Activated T-cell treated with anti-CD3 and anti-CD28 coated beads, Interleukin-2, amount 50 U/mL, for 24 hours (primary cell): ENCODE measurements at places on chromosomes 4 and X.

- no peaks in the 10 kb centered on the region for H3K36me3 ChIP-seq
- peaks cover 42% of the 10 kb centered on the region for H3K27me3 ChIP-seq
- no peak overlapping the region for H3K4me3 ChIP-seq
- DNase-seq: no peak
- no peaks in the 10 kb centered on the region for H3K4me1 ChIP-seq
- no peak overlapping the region for H3K27ac ChIP-seq
Measured at GRCh38 chr4:76256968-76257367, 5.4 kb downstream of the FAM47E start.

DNA sequence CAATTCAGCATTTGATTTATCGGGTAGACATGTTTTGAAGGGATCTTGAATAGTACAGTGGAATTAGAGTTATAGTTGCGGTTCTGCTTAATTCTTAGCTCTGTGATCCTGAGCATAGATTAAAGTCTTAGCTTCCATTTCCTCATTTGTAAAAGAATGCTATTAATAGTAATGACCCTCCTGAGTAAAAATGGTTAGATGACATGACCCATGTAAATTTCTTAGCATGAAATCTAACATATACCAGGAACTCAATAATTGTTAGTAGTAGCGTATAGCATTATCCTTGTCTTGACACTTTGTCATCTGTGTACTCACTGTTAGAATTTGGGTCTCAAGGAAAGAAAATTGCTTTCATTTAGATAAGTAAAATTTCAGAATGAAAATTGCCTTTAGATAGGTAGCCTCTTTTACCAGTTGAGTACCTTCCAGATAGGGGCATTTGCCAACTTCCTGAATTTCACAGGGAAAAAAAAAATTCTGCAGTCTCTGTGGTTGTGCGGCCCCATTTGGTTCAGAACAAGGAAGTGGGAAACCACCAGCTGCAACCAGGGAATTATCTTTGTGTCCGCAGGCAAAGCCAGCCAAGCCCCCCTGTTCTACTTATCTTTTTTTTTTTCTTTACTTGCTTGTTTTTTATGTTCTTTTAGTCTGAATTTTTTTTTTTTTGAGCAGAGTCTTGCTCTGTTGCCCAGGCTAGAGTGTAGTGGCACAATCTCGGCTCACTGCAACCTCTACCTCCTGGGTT, 86.9 kb downstream of the TMEM164 start:
- H3K27me3 ChIP-seq: peaks cover 25% of the 10 kb centered on the region
- no peak overlapping the region for H3K4me3 ChIP-seq
- no peak for DNase-seq
- peaks cover 26% of the 10 kb centered on the region for H3K4me1 ChIP-seq
- H3K27ac ChIP-seq: no peak overlapping the region
- H3K36me3 ChIP-seq: peaks cover 10% of the 10 kb centered on the region

DNA sequence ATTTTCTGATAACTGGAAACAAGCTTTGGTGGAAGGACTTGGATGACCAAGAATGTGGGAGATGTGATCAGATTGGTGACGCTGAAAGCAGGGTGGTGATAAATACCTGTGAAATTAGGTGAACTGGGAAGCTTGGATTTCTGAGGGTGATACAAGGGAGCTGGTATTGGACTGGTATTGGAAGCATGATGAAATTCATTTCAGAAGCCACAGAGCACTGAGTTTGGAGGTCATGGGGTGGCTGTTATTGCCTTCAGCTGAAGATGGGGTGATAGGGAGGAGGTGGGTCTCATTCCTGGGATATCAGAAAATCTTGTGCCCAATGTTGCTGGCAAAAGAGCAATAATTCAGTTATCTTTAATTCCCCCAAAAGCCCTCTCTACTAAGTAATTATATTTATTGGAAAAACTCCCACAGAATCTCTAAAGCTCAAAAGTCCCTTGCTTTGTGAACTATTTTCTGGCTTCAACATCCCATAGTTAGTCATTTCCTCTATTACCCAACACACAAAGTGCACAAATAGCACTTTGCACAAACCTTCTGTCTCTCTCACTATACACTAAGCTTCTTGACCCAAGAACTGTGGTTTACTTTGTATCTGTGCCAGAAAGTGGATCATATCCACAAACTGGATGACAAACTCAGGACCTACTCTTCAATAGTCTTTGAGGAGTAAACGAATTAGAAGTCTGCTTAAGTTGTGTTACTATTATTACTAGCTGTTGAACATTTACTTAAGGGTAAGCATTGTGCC, 23.1 kb upstream of the CAMK2D start:
- no peaks in the 10 kb centered on the region for H3K36me3 ChIP-seq
- peaks cover 32% of the 10 kb centered on the region for H3K4me1 ChIP-seq
- peak overlapping the region; percentile 6 for H3K27ac ChIP-seq
- no peak overlapping the region for H3K4me3 ChIP-seq

DNA sequence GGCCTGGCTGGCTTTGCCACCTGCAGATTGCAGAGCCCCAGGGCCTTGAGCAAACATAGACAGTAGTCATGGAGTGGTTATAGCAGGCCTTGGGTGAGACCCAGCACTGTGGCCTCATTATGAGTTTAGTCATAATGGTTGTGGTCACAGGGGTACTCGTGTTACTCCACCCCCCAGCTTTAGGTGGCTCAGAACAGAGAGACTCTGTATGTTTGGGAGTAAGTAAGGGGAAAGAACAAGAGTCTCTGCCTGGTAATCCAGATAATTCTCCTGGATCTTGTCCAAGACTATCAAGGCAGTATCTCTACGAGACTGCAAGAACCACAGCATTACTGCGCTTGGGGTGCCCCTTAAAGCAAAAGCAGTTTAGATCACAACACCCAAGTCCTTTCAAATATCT, 62.3 kb upstream of the SCRG1 start:
- no peak overlapping the region for H3K27ac ChIP-seq
- no peak for DNase-seq
- no peaks in the 10 kb centered on the region for H3K27me3 ChIP-seq
- H3K4me1 ChIP-seq: no peaks in the 10 kb centered on the region
- H3K36me3 ChIP-seq: no peaks in the 10 kb centered on the region

DNA sequence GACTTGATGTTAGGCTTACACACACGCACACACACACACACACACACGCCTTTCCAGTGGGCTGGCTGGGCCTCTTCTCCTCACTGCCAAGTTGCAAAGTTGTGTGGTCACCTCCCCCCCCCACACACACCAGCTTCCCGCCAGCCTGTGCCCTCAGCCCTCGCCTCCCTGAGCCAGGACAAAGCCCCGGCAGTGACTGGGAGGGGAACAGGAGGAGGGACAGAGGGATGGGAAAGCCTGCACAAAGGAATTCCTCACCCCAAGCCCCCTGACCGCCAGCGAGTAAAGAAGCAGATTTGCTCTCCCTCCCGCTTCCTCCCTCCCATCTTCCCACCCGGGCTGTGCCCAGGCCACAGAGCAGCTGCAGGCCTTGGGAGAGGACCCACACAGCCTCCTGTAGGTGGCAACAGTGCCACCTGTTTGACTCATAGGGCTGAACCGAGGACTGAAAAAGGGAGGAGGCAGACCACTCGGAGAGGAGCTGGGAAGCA, at the start of gene GDPD2:
GDPD2 (plus strand) TSS at position 464 of the 491 bp plus-strand sequence. CDS start 1,671 bp downstream, outside the sequence.
- H3K27ac ChIP-seq: no peak within 1 kb of the TSS
- peaks cover 4% of the 10 kb centered on the region for H3K36me3 ChIP-seq
- no peak for DNase-seq
- H3K27me3 ChIP-seq: peaks cover 35% of the 10 kb centered on the region

DNA sequence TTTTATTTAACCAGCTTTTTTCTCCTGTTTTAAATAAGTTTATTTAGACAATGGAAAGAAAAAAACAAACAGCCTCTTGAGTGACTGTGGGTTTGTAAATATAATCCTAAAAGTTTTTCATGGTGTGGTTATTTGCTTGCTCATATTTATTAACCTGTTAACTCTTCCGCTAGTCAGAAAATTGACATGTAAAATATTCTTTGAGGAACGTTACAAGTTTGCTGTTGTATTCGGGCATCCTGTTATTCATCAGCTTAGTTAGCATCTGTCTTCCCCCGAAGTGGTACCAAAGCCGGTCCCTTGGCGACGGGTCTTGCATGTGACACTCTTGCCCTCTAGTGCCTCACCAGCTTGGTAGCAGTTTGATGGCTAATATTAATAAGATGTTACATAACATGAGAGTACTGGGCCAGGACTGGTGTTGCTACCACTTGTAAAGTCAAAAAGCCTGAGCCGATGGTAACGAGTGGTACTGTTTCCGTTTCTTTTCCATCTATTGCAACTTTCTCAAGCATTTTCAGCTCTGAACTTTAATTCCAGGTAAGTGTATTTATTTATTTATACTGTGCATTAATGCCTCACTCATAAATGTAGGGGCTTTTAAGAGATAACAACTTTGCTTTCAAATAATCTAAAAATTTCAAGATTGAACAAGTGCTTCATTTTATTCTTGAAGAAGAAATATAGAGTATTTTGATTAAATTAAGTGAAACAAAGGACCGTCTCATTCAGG, at the start of gene NDST3:
NDST3 (plus strand) TSS at position 434 of the 733 bp plus-strand sequence. CDS start 19,425 bp downstream, outside the sequence.
- H3K4me3 ChIP-seq: peak within 1 kb of the TSS; percentile 26
- peaks cover 11% of the 10 kb centered on the region for H3K4me1 ChIP-seq
- H3K36me3 ChIP-seq: no peaks in the 10 kb centered on the region
- no peak within 1 kb of the TSS for H3K27ac ChIP-seq

GRCh38 chr4:8340781-8341241, 71.3 kb downstream of the HTRA3 start:
- H3K36me3 ChIP-seq: no peaks in the 10 kb centered on the region
- H3K4me1 ChIP-seq: no peaks in the 10 kb centered on the region
- H3K4me3 ChIP-seq: no peak overlapping the region
- no peak for DNase-seq
- H3K27ac ChIP-seq: no peak overlapping the region

- H3K36me3 ChIP-seq: no peaks in the 10 kb centered on the region
- DNase-seq: no peak
- no peaks in the 10 kb centered on the region for H3K27me3 ChIP-seq
Measured at GRCh38 chr4:124053872-124054538, 657.4 kb downstream of the SPRY1 start.

DNA sequence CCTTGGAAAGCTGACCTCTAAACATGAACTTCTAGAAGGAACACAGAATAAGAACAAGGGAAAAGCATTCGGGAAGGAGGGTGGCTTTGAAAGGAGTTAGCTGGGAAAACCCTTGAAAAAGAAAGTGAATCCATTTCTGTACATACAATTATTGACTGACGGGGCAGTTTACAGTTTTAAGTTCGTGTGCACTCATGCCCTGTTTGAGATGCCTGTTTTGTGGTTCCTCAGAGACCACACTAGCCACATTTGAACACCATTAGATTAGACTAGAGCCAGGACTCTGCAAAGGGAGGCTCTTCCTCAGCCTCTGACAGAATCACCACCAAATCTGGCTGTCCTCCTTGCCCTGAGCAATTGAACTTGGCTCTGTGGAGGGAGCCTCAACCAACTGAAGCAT, 158.3 kb downstream of the PALLD start:
- peaks cover 38% of the 10 kb centered on the region for H3K27me3 ChIP-seq
- H3K27ac ChIP-seq: no peak overlapping the region
- H3K36me3 ChIP-seq: no peaks in the 10 kb centered on the region
- H3K4me3 ChIP-seq: no peak overlapping the region
- peaks cover 7% of the 10 kb centered on the region for H3K4me1 ChIP-seq
- DNase-seq: no peak

GRCh38 chr4:95513022-95513421, 35.8 kb downstream of the UNC5C start:
- H3K27ac ChIP-seq: no peak overlapping the region
- peaks cover 3% of the 10 kb centered on the region for H3K4me1 ChIP-seq
- no peaks in the 10 kb centered on the region for H3K27me3 ChIP-seq
- no peak for DNase-seq

GRCh38 chr4:2059046-2059725, at the start of gene NAT8L:
Gene NAT8L, plus strand, starts transcription at chr4:2059327. Its CDS starts 185 bp downstream, at chr4:2059512.
- H3K27me3 ChIP-seq: peaks cover 39% of the 10 kb centered on the region
- no peaks in the 10 kb centered on the region for H3K36me3 ChIP-seq
- H3K27ac ChIP-seq: no peak within 1 kb of the TSS
- H3K4me1 ChIP-seq: peaks cover 3% of the 10 kb centered on the region

DNA sequence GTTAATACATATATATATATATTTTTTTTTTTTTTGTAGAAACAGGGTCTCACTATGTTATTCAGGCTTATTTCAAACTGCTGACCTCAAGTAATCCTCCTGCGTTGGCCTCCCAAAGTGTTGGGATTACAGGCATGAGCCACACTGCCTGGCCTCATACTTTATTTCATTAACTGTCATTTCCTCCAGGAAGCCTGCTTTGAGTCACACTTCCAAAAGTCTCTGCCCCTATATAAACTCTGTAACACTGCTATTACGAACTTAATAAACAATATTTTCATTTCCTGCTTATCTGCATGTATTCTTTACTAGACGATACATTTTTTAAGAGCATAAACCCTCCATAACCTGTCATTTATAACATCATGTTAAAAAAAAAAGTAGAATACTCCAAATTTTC, 167.2 kb downstream of the WDFY3 start:
- H3K27me3 ChIP-seq: no peaks in the 10 kb centered on the region
- no peaks in the 10 kb centered on the region for H3K4me1 ChIP-seq

- peak overlapping the region; percentile 35 for H3K4me3 ChIP-seq
- DNase-seq: no peak
- H3K4me1 ChIP-seq: peaks cover 26% of the 10 kb centered on the region
- H3K27me3 ChIP-seq: peaks cover 6% of the 10 kb centered on the region
- no peaks in the 10 kb centered on the region for H3K36me3 ChIP-seq
Measured at GRCh38 chrX:120791013-120791643, 84.5 kb downstream of the CT47B1 start.

DNA sequence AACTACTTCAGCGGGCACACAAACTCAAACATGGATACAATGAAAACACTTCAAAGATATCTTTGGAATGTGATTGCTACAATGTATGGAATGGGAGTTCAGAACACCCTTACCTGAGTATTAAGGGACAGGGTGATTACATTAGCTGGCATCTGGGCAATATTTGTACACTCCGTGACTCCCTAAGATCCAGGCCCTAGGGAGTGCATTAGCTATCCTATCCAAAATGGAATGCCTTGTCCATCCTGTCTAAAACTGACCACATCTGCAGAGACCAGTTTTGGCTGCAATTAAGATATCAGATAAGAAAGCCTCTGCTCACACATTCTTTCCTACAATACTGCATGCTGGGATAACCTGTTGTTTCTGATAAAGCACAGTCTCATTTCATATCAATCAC, 176.6 kb upstream of the EMCN start:
- peaks cover 8% of the 10 kb centered on the region for H3K27me3 ChIP-seq
- DNase-seq: no peak
- H3K27ac ChIP-seq: no peak overlapping the region
- no peak overlapping the region for H3K4me3 ChIP-seq

DNA sequence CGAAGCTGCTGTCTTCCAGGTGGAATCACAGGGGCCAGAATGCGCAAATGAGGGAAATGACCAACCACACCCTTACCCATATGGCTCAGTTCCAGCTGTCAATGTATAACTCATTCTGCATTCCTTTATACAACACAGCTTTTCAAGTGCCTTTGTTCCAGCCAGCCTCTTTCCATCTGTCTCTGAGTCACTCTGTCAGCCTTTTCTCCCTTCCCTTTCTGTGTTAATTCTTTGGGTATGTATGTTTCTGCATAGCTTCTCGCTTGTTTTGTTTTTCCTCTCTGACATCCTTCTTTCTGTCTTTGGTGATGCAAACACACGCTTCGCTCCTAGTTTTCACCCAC, 54.5 kb downstream of the RS1 start:
- no peak overlapping the region for H3K27ac ChIP-seq
- no peaks in the 10 kb centered on the region for H3K4me1 ChIP-seq
- H3K4me3 ChIP-seq: no peak overlapping the region
- peaks cover 3% of the 10 kb centered on the region for H3K27me3 ChIP-seq
- no peaks in the 10 kb centered on the region for H3K36me3 ChIP-seq
- DNase-seq: no peak
